RPMI7951 (cell line): ENCODE measurements at places on chromosomes 5 and 9. TPM values are rescaled to one million over a fixed set of nuclear protein-coding genes. Genes with fewer than 3 reads are reported as not detected.

GRCh38 chr9:3575821-3576220 lies 50.0 kb upstream of the RFX3 start:
- DNase-seq, result no peak

GRCh38 chr5:35470866-35471265 lies 146.8 kb upstream of the SPEF2 start:
- peak; percentile 3 for DNase-seq

DNA sequence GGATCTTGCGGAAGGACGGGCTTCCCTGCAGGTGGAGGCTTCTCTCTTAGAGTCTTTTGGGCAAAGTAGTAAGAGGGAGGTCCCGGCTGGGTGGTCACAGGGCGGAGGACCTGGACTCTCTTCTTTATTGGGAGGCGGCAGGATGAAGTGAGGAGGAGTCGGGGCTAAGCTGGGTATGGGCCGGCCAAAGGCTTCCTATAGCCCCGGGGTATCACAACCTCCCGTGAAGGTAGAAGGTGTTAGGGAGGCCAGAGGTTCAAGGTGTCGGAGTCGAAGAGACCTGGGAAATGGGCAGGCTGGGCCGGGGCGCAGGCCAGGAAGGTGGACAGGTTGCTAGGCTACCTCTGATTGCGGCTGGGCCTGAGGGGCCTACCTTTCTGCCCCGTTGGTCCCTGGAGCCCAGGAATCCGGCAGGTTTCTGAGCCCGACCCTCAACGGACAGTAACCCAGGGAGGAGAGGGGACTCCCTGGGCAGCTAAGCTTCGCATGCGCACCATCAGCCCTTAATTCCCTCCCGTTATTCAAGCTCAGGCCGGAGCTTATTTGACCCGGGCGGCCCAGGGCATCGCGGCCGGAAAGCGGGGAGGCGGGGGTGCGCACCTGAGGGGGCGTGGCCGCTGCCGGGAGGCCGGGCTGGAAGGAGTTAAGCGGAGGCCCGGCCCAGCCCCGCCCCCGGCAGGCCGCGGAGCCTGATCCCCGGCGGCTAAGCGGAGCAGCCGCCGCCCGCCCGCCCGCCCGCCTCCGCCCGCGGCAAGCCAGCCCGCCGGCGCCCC lies at the start of gene TESK1:
Gene TESK1, plus strand, starts transcription at position 685 of the 773 bp plus-strand sequence. CDS start 358 bp downstream, outside the sequence.
- DNase-seq, result peak; percentile 56

DNA sequence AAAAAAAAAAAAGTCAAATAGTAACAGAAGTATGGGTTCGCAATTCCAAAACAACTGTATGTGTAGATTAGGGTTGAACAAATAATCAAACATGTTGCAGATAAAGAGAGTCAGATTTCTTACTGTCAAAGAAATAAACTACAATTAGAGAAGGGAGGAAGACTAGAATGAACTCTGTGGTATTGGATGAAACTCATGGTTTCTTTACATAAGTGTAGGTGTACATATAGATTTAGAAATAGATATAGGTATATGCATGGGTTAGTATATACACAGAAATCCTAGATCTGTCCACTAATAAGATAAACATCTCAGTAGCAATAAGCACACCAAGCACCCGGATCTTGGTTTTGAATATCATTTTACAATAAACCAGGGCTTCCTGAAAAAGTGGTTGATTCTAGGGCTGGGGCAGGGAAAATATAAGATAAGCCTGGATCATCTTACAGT lies 21.3 kb downstream of the DTWD2 start:
- DNase-seq, result no peak

The BAAT gene
- total RNA-seq, result not detected in 2 replicates

The CACNA1B gene
- total RNA-seq, result not detected in 2 replicates

- no peak for DNase-seq
Measured at GRCh38 chr9:33787839-33788238, 7.5 kb upstream of the PRSS3 start.

DNA sequence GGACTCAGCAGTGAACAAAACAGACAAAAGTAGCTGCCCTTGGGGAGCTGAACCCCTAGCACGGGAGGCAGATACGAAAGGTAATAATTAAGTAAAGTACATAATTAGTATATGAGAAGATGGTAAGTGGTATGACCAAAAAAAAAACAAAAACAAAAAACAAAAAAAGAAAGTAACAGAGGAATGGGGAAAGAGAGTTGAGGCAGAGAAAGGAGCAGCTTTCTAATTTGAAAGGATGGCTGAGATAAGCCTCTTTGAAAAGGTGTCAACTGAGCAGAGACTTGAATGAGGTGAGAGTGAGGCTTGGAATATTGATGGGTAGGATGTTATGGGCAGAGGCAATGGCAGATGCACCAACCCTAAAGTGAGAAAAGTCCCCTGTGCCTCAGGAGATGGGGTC lies 69.7 kb downstream of the CARTPT start:
- DNase-seq, result no peak

GRCh38 chr5:23506329-23507236 lies 826 bp upstream of the PRDM9 start:
- no peak for DNase-seq

DNA sequence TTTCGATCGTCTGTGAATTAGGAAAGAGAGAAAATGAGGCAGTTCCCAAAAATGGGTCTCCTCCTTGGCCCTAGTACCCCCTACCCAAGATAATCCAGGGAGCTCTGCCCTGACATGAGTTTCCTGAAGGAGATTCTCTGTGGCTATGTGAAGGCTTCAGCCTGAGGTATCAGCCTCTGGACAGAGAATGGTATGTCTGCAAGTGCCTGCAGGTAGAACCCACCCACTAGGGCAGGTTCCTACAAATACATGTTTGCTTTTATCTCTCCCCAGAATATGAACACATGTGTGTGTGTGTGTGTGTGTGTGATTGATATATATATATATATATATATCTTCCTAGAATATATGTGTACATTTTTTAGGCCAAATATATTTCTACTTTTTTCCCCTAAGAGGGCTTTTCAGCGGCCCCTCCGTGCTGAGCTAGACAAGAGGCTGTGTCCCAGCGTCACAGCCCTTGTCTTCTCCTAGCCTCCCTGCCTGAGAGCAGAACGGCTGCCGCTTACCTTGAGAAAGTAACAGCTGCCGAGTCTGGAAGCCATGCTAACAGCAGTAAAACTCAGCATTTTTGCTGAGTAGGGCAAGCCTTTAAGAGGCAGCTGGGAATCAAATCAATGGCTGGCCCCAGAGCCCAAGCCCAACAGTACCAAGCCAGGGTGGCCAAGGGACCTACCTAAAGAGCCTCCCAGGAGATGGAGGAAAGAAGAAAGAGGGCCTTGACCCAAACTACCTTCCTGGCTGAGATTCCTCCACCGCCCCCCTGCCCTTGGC lies 2.1 kb downstream of the BRINP1 start:
- no peak for DNase-seq

The SREK1 gene
- total RNA-seq, result 20.6 and 31.0 TPM in 2 replicates

DNA sequence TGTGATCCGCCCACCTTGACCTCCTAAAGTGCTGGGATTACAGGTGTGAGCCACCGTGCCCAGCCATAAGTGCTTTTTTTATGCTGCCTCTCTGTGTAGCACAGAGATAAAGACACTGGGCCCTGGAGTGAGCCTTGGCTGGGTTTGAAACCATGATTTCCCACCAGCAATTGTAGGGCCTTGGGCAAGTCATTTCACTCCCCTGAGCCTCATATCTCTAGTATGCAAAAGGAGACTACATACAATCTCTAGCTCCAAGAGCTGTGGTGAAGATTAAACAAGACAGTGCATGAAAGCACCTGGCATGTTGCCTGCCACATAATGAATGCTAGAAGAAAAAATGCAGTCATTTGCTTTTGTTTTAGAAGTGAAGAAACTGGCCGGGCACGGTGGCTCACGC lies 3.9 kb downstream of the FABP6 start:
- peak; percentile 47 for DNase-seq

- DNase-seq, result no peak
Measured at GRCh38 chr9:134063571-134064450, 4.0 kb downstream of the BRD3 start.

The KIF4B gene
- not detected in 2 replicates for total RNA-seq

The OBP2B gene
- not detected in 2 replicates for total RNA-seq

The PCDHGA9 gene
- 0.88 and 1.1 TPM in 2 replicates for total RNA-seq

GRCh38 chr5:175847503-175847902 lies 23.9 kb upstream of the CPLX2 start:
- no peak for DNase-seq

- DNase-seq, result peak; percentile 90
Measured at GRCh38 chr9:136051837-136052471, 43.1 kb downstream of the NACC2 start.

GRCh38 chr5:158436271-158437065 lies 577.5 kb upstream of the CLINT1 start:
- DNase-seq, result peak; percentile 17

The MRPL22 gene
- 24.4 and 24.7 TPM in 2 replicates for total RNA-seq

The BNC2 gene
- total RNA-seq, result 6.8 and 8.8 TPM in 2 replicates

DNA sequence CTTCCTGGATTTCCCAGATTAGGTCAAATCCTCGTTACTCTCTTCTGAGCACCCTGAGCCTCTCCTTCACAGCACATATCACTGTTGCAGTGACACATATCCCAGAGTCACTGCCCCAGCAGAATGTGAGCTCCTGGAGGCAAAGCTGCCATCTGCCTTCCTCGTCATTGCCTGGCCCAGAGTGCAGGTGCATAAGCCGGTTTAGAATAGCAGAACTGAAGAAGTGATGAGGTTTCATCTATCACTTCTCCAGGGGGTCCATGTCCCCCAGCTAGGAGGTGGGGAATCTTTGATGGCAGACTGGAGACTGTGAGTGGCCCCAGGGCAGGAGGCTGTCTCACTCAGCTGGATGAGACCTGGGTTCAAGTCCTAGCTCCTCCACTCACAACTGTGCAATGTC lies 25.8 kb downstream of the NIPAL4 start:
- DNase-seq, result no peak
